ENCODE measurements at places on chromosomes 6 and 20.

DNA sequence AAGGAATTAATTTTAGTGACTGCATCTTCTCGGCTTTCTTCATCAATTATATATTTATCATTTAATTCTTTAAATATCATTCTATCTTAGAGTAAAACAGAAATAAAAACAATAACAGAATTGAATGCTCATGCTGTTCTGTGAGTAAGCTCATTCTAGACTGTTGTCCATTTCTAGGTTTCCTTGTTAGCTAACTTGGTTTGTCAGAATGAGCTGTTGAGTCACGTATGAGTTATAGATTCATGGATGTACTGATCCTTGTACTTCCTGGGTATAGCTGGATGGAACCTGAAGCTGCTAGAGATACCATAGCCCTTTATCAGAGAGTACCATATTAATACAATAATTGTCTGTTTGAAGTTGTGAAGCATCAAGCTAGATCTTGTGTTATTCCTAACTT is 515.3 kb downstream of the TENT5A start:
- no peak for DNase-seq

GRCh38 chr6:106674541-106675229 is 45.3 kb downstream of the QRSL1 start:
- DNase-seq = no peak

DNA sequence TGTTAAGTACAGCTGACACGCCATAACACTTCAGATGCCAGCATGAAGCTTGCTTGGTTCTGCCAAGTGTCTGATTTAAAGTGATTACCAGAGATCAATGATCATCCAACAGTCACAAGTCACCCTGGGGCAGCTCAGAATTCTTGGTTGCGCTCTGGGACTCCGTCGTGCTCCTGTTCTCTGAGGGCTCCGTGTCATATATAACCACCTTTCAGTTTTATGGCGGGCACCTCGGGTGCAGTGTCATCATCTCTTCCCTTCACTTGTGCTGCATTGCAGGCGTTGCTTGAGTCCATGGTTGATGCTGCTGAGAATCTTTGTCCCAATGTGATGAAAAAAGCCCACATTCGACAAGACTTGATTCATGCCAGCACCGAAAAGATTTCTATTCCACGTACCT is 101.4 kb upstream of the SCGN start:
- no peak for DNase-seq

GRCh38 chr20:59055302-59055701 is 12.7 kb upstream of the PRELID3B start:
- DNase-seq = no peak

- DNase-seq = no peak
These were observed 111.8 kb downstream of the UBE3D start for GRCh38 chr6:82953871-82954270.

- no peak for DNase-seq
These were observed 39.1 kb upstream of the SIRT5 start for GRCh38 chr6:13535306-13535705.

DNA sequence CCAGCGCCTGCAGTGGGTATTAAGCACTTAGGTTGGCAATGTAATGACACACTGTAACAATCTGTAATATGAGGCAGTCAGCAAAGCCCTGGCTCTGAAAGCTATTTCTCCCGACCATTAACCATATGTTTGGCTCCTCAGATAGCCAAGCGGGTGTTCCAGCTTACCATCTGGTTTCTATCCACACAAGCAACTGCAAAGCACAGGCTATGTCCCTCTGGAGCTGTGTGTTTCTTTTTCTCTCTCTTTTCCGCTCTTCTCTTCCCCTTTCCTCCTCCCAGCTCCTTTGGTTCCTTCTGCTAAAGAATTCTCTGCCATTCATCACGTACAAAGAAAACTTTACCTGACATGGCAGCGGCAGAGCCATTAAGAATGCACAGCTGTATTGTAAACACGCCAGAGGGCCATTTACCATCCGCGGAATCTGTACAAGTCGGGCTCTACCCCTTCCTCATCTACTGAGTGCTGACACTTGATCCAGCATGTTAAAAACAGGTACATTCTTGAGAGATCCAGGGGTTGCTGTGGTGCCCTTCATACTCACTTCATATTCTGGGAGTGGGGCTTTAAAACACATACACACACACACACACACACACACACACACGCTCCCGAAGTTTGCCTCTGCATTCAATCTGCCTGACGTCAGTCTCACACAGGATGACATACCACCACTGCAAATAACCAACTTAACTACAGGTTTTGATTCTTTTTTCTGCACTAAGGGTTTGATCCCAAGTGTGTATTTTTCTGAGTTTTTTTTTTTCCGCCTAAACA is 77.2 kb downstream of the BACH2 start:
- DNase-seq = no peak

Data from activated T-cell treated with anti-CD3 and anti-CD28 coated beads for 4 hours (primary cell).